Kidney tubule cell (primary cell): ENCODE measurements at places on chromosomes 2 and 18.
A peak's percentile ranks its signal among the peaks of the same experiment; 100 is the strongest.

GRCh38 chr2:220855296-220855695 lies 716.8 kb downstream of the EPHA4 start:
- peak; percentile 3 for DNase-seq

DNA sequence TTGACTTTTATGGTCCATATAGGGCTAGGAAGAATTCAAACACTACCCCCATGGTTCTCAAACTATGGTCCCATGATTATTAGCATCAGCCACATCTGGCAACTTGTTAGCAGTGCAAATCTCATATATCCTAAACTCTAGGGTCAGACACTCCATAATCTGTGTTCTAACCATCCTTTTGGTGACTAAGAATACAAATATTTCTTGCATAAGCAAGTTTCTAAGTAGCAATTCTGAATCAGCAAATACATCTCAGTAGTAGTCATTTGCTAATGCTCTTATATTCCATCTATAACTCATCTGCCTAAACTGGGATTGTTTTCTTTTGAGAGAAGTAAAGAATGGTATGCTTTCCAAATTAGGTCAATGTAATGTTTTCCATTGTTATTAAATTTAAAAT lies 447.3 kb downstream of the TMX3 start:
- peak; percentile 55 for DNase-seq

DNA sequence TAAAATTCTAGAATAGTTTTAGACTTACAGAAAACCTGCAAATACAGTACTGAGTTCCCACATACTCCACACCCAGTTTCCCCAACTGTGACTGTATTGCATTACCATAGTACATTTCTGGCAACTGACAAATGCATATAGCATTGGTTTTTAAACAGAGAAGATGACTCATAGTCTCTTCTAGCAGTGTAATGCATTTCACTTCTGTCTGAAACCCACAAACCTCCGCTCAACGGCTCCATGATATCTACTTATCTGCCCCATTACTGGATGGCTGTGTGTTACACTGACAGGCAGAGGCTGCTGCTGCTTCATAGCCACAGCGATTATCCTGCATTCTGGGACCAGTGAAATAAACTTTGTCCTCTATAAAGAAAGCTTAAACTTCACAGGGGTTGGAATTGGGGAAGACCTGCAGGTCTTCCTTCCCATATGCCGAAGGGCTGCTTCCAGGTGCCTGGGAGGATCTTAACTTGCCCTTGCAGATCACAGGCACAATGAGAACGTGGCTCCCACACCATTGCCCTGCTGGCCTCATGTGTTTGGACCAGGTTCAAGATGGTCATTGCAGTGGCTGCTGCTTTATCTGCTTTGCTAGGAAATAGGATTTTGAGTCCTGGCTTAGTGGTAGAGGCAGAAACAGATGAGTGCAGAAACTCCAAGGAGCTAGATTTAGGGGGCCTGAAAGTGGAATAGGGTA lies 742.6 kb upstream of the HS6ST1 start:
- no peak for DNase-seq

- DNase-seq: no peak
Measured at GRCh38 chr2:65134158-65134557, 4.3 kb upstream of the RAB1A start.

DNA sequence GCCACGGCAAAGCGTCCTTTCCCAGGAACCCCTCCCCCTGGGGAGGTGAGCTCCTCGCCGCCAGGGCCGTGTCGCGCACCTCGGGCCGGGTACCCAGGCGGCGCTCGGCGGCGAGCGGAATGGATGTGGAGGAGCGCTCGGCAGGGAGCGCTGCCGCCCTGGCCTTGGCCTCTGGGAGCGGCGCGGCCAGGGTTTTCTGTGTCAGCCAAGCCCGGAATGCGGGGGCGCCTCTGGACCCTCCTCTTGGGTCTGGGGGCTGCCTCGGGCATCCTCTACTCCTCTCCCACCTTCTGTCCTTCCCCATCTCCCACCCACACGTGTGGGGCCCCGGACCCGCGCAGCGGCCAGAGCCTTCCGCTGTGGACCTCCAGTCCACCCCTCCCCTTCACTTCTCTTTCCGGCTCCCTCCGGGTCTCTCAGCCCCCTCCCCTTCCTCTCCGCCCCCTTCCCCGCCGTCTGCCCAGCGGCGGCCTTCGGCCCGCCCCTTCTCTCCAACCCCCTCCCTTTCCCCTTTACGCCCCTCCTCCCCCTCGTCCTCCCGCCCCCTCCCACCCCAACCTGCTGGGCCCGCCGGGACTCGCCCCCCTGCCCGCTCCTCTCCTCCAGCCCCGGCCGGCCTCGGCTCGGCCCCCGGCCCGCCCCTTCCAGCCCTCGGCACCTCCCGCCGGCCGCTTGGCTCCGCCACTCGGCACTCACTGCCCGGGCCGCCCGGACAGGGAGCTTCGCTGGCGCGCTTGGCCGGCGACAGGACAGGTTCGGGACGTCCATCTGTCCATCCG lies at the start of gene MERTK:
Gene MERTK, plus strand, starts transcription at position 684 of the 779 bp plus-strand sequence. CDS start 129 bp downstream, outside the sequence.
- peak; percentile 87 for DNase-seq

DNA sequence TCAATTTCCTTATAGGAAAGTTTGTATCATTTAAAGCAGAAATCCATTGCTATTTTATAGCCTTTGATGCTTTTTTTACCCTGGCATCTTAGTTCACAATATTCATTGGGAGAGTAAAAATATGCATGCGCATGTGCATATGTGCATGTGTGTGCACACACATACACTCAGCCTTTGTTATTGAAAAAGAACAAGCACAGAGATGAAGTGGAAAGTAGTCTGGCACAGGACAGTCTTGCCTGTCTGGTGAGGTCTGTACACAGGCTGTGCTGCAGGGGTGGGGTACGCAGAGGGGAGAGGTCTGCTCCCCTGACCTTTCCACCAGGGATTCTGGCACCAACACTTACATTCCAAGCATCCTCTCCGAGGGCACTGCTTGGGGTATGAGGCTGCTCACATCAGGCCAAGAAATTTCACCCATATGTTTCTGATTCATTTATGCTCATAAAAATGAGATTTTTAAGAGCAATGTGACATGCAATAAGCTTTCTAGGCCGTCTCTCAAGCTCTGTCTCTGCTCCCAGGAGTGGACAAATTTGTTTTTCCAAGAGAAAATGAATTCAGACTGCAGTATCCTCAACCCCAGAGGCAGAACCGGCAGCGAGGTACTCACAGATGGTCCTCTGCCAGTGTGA lies 237.2 kb downstream of the INSIG2 start:
- no peak for DNase-seq

- peak; percentile 99 for DNase-seq
Measured at GRCh38 chr18:11500153-11501122, 109.0 kb upstream of the SLC35G4 start.

DNA sequence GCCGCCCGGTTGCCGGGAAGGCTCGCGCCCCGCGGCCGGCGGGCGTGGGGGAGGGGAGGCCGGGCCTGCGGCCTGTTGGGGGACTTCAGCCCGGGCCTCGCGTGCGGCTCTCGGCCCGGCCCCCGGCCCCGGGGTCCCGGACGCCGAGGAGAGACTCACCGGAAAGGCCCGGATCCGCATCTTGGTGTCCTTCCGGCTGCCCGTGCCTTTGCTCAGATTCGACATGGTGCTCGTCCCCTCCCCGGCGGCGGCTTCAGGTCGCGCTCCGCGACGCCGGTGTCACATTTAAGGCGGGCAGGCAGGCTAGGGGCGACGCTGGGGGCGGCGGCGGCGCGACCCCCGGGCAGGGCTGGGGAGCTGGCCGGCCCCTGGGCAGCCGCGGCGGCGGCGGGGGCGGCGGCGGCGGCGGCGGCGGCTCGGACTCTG lies 365 bp downstream of the CUL3 start:
- DNase-seq: peak; percentile 51

DNA sequence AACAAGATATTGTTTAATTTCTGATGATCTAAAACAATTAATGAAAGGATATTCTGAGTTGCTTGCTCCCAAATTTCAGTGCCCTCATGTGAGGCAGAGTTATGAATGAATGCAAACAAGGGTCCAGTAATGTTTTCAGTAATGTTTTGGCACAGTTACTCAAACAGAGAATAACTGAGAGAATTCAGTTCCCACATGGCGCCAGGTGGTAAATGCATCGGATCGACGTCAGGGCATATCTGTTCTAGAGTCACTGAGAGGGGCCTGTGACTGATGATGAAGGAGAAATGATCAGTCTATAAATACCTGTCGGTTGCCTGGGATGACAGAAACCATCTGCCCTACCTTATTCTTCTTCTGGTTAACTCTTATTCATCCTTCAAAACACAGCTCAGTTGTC lies 81.4 kb downstream of the KCNS3 start:
- DNase-seq: no peak

- DNase-seq: peak; percentile 93
Measured at GRCh38 chr2:235493775-235494715, at the start of gene AGAP1. TSS of gene AGAP1 (plus strand) at chr2:235494043.

DNA sequence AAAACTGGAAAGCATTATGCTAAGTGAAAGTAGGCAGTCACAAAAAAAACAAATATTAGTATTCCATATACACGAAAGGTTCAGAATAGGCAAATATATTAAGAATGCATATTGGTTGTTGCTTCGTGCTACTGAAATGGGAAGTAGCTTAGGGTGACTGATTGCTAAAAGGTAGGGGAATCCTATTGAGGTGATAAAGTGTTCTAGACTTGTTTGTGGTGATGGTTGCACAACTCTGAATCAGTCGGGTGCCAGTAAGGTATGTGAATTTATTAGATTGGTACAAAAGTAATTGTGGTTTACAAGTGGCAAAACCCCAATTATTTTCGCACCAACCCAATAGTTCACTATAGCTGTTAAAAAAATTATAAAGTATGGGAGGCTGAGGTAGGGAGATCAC lies 20.7 kb downstream of the USP34 start:
- DNase-seq: peak; percentile 15

GRCh38 chr2:219428469-219428868 lies 6.2 kb upstream of the SPEG start:
- no peak for DNase-seq

GRCh38 chr18:37393945-37394609 lies 171.5 kb downstream of the CELF4 start:
- DNase-seq: peak; percentile 88

DNA sequence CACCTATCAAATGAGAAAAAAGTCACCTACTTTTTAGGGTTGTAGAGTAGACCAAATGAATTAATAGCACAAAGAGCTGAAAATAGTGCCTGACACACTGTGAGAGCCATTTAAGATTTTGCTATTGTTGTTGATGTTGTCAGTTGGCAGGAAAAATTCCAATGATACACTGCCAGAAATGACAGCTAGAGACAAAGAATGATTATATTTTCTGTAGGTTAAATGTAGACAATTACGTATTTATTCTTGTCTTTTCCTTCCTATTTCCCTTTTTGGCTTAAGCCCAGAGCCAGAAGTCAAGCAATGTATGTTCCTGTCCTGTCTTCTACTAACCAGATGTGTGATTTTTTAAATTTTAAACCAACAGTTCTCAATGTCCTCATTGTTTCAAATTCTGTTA lies 17.2 kb downstream of the NRXN1 start:
- no peak for DNase-seq

DNA sequence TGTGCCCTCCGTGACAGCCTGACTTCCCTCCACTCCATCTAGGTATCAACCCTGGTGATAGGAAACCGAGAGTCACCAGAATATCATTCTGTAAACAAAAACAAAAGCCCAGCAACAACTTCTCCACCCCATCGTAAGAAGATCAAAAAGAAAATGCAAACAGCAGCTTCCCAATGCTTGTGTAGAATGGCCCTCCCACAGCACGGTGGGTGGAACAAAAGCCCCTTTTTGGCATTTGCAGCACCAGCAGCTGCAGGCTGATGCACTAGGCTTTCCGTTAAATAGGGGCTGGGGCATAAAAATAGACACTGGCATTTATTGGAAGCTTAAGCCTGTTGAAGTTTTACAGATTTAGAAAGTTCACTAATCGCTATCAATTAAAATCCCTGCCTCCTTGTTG lies 513.0 kb downstream of the GALR1 start:
- DNase-seq: no peak

GRCh38 chr2:170514140-170514539 lies 201.0 kb upstream of the SP5 start:
- peak; percentile 12 for DNase-seq

- peak; percentile 65 for DNase-seq
Measured at GRCh38 chr2:212327171-212327809, 211.3 kb downstream of the ERBB4 start.

GRCh38 chr2:24568551-24568950 lies 77.5 kb downstream of the NCOA1 start:
- DNase-seq: no peak

DNA sequence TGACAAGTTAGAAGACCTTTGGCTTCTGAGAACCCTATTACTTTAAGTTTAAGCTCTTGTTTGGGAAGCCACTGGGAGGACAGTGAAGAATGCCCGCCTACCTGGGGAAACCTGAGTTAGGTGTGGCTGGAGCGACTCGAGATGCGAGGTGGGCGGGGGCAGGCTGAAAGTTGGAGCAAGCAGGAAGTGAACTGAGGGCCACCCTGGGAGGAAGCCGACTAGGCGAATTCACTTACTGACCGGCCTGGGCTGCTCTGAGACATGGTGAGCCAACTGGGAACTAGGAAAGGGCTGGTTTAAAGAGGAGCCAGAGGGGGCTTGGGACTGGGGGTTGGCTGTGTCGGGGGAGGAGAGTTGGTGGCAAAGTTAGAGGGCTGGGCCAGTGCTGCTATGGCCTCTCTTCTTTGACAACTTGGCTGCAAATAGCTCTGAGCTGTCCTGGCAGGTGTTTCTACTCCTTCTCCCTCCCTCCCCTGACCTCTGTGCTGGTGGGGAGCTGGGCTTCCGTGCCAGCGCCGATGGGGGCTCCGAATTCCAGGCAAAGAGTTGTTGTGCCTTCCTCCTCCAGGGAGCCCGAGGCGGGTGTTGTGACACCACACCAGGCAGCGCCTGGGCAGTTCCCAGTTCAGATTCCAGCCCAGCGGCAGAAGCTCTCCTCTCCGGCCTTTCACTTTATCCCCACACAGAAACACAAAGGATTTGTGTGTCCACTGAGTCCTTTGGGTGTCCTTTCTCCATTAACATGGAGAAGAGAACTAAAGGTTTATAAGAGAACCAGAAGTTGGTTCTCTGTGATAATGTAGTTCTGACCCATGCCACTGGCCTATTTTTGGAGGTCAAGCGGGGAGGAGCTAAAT lies at the start of gene VAMP8:
Gene VAMP8, plus strand, starts transcription at position 201 of the 857 bp plus-strand sequence. Its CDS starts 61 bp downstream, at position 262.
- DNase-seq: peak; percentile 81

GRCh38 chr18:34820360-34821065 lies 110.4 kb downstream of the DTNA start:
- DNase-seq: no peak

GRCh38 chr2:157858846-157859245 lies 17.3 kb downstream of the ACVR1 start:
- DNase-seq: no peak
